ENCODE measurements at places on chromosomes 5 and 9.

DNA sequence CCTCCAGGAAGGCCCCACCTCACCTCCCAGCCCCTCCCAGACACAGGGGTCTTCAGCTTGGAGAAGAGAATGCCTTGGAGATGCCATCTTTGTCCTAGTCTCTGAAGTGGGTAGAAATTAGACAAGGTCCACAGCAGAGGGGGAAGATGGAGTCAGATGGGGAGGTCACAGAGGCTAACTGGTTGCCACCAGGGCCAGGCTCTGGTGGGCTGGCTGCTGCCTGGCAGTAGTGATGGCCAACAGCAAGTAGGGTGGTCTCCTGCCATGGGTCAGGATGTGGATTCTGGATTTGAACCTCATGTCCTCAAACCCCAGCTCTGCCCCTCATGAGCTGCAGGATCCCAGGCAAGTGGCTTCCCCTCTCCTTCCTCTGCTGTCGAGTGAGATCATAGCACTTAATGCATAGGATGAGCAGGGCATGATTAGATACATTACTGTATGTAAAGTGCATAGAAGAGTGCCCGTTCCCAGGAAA lies 38.7 kb upstream of the NEK6 start:
- no peak for DNase-seq

GRCh38 chr5:95098012-95098411 lies 186.9 kb downstream of the MCTP1 start:
- no peak for DNase-seq

GRCh38 chr9:84170521-84171141 lies 169.9 kb downstream of the SLC28A3 start:
- no peak for DNase-seq

GRCh38 chr5:159273923-159274322 lies 10.8 kb downstream of the UBLCP1 start:
- DNase-seq, result no peak

GRCh38 chr9:122402403-122402871 lies 31.6 kb downstream of the PTGS1 start:
- peak; percentile 6 for DNase-seq

DNA sequence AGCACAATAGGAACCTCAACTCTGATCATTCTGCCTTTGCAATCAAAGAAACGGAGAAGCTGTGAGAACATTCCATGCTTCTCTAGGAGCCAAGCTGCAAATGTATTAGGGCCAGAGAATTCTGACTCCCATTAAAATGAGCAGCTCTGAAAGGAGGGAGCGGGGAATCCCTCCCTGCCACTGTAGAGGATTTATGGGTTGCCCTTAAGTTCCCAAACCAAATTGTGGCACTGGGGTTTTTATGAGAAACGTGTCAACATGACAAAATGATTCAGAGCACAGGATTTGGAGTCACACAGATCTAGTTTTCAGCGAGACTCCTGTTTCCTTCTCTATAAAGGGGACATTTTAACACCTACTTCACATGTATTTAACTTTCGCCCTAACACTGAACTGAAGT lies 1.8 kb downstream of the IL6ST start:
- DNase-seq, result no peak

DNA sequence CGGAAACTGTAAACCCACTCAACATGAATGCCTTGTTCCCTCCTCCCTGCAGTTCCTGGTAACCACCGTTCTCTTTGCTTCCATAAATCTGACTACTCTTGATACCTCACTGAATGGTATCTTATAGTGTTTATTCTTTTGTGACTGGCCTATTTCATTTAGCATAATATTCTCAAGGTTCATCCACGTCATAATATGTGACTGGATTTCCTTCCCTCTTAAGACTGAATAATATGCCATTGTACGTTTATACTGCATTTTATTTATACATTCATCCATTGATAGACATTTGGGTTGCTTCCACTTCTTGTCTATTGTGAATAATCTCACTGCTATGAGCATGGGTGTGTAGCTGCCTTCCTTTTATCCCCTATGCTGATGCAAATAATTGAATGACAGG lies 253.3 kb upstream of the SMARCA2 start:
- no peak for DNase-seq

- DNase-seq, result peak; percentile 84
Measured at GRCh38 chr5:139968547-139969261, 74.4 kb downstream of the NRG2 start.

DNA sequence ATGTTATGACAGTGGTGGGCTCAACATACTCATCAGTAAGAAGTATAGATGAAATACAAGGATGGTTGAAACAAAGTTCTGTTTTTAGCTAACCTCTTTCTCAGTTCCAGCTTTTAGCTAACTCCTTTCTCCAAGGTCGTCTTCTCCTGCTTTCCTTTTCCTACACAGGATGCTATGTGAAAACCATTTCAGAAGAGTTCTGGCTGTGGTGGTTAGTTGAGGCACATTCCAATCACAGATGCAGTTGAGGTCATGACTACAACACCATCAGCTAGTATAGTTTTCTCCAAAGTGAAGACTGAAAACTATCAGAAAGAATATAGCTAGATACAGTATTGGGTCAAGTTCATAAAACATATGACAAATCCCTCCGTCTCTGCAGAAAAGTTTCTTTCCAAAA lies 477.7 kb upstream of the C9orf72 start:
- DNase-seq, result no peak

DNA sequence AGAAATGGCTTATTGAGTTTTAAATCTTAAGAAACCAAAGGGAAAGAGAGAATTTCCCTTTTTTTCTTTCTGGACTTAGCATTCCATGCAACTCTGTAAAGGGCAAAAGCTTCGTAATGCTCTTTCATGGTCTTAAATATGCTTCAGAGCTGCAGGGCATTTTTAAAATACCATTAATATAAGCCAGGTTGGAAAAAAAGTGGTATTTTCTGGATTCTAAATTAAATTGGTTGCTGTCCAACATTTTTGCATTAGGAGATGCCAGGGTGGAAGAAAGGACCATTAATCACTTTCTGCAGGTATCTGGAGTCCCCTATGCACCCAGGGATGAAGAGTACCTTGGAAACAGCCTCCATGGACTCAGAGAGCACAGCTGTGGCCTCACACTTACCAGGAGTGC lies 215.1 kb upstream of the DAPK1 start:
- DNase-seq, result no peak

DNA sequence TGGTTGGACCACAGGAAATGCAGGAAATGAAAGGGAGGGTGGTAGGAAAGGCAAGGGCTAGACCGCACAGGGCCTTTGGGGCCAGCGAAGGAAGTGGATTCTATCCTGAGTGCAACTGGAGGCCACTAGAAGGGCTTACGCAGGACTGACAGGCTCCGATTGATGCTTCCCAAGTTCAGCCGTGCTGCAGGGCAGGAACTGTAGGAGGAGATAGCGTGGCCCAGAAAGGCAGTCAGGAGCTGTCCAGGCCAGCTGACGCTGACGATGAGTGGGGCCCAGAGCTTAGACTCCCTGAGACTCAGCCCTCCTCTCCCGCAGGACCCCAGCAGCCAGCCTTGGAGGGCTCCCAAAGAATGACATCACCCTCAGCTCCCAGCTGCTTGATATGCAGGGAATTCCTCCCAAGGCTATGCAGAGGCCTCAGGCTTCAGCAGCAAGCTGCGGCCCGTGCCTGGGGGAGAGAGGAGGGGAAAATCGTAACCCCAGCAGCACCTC lies 48.8 kb downstream of the KCNIP1 start:
- no peak for DNase-seq

DNA sequence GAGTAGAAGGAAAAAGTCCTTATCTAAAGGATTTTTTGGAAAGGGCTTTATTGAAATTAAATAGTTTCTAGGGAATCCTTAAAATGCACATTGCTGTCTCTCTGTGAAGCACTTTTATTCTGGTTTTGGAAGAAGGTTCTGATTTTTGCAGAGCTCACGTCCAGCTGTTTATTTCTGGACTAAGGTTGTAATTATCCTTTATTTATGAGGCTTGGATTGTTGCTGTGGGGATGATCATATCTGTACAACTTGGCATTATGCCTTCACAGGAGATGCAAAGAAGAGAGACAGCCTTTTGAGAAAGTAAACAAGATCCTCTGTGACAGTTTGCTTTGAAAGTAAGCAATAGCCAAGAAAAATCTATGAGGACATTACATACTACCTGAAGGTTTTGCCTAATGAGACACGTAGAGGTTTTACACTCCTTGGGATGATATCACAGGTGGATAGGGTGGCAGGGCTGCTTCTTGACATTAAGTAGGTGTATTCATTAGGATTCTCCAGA lies 14.6 kb downstream of the SMARCA2 start:
- DNase-seq, result no peak

- DNase-seq, result no peak
Measured at GRCh38 chr9:12778389-12778788, 3.6 kb downstream of the LURAP1L start.
